Activated T-cell treated with anti-CD3 and anti-CD28 coated beads, Interleukin-2, amount 50 U/mL, for 1 hour (primary cell): ENCODE measurements at places on chromosomes 1 and 21.

GRCh38 chr1:111733183-111733991 is 5.8 kb downstream of the INKA2 start:
- no peak for DNase-seq

GRCh38 chr1:113579256-113580018 is 179.8 kb downstream of the PHTF1 start:
- DNase-seq: no peak

- DNase-seq: no peak
These were observed 16.6 kb upstream of the RAP1A start for GRCh38 chr1:111602974-111603373.

DNA sequence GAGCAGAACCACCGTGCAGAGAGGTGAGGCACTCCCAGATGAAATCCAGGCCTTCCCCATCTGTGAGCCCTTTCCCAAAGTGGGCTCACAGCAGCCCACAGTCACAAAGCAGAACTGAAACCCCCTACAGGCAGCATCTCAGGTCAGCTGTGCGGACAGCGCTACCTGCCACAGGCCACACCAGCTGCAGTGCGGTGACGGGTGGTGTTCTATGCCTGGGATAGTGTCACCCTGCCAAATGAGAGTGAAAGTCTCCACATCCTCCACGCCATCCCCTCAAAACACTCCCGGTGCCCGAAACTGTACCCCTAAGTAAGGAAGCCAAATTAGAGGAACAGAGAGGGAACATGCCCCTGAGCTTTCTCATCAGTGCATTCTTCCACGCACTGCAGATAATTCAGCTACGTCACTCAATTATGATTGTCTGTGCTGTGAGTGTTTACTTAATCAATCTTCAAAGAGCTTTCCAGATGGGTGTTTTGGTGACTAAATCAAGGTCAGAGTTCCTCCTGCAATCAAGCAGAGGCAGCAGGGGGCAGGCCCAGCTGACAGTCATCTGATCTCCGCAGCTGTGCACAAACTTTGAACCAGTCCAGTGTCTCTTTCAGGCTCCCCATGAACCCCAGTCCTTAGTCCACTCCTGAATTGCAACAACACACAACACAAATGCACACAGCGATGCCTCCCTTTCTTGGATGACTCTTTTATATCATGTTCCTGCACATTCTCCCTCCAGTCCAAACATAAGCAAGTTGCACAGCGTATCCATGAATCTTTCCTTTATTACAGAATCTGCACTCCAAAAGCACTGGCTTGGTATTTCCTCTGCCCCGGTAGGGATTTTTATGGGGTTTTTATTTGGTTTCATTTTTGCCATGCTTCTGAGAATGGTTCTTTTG is 150.0 kb downstream of the TOMM20 start:
- peak; percentile 59 for DNase-seq

DNA sequence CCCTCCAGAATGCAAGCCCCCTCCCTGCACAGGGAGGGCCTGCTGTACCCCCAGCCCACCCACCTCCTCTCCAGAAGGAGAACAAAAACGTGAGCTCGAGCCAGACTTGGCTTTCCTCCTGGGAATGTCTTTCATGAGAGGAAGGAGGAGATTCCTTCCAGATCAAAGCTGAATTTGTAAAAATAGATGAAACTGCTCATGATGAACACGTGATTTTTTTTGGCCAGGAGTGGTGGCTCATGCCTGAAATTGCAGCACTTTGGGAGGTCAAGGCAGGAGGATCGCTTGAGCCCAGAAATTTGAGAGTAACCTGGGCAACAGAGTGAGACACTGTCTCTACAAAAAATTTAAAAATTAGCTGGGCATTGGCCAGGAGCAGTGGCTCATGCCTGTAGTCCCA is 21.8 kb downstream of the GPR157 start:
- DNase-seq: no peak
